ENCODE measurements at places on chromosomes 5 and 9.

GRCh38 chr9:92631452-92632343 is 38.2 kb downstream of the IPPK start:
- no peak for DNase-seq

DNA sequence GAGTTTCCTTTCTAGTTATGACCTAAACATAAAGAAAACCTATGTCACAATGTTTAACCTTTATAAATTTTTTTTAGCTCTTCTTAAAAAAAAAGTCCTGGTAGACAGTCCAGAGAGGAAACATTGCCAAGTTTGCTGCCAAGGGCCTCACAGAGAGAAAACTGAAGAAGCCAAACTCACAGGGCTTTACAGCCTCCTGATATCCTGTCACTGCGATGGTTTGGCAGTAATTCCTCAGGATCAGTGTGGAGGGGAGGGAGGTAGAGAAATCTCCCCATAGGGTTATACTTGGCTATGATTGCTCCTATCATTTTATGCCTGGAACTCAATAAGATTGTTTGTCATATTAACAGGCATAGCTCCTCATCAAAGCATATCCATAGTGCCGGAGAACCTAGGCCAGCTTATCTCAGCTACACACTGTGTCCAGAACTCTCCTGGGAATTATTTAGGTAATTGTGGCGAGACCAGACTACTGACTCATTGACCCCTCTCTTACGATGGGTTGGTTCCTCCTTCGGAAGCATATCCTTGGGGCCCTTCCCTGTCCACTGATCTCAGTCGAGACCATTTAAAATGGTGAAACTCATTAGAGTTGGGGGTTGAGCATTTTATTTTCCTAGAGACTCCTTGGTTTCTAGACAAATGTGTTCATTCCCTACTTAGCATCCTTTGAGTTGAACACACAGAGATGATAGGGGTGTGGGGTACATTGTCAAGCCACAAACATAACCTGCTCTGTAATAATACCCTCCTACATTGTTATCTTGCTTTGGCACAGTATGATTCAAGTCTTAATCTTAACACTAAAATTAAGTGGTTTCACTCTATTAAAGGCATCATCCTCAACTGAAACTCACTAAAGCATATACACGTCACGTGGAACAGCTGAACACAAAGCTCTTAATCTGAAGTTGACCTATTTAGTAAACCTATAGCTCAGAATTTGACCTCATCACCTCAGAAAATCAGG is 53.4 kb upstream of the TMC1 start:
- no peak for DNase-seq

GRCh38 chr9:113461943-113462342 is 1.6 kb upstream of the RGS3 start:
- no peak for DNase-seq

DNA sequence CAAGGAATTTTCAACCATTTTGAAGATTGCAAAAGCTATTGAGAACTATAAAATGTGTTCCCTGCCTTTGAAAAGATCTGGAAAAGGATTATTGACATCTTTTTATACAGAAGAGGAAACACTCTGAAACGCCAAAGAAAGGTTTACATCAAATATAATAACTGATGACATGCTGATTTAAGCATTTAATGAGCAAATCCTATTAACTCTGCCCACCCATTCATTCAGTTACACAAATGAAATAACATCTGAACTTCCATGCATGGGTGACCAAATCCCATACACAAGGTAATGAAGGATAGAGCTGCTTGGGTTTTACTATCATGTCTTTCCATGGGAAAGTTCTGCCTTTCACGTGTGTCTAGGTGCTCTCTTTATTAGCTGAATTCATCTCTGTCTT is 589.4 kb upstream of the WWC1 start:
- DNase-seq, result no peak

DNA sequence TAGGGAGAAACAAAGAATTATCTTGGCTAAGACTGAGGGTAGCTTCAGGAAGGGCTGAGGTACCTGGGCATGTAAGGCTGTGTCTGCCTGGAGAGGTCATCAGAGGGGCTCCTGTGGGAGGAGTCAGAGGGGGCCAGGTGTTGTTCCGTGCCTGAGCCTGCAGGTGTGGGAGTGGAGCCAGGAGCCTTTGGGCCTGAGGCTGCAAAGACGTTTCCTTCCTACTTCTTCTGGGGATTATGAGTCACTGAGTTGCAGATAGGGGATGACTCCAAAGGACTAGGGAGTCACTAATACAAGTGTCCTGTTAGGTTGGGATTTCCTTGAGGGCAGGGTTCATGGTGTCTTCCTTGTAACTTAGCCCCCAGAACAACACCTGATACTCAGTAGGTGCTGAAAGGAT is 391.1 kb downstream of the ARHGEF28 start:
- no peak for DNase-seq

DNA sequence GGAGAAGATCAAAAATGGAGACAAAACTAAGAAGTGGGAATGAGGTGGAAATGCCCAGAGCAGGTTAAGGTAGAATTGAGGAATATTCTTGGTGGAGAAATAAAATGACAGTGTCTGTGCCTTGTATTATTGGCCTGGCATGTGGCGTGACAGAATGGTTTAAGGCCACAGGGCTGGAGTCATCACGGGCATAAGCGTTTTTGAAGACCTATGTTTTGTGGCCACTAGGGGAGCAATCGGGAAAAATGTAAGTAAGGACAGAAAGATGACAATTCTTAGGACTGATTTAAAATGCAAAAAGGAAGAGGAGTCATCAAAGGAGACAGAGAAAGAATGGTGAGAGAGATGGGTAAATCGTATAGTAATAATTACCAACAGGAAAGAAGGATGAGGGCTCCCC is 72.2 kb upstream of the EPB41L4A start:
- no peak for DNase-seq

GRCh38 chr9:134083451-134083850 is 15.6 kb upstream of the BRD3 start:
- no peak for DNase-seq

- DNase-seq, result no peak
Measured at GRCh38 chr9:70493029-70493428, 78.6 kb upstream of the KLF9 start.

GRCh38 chr5:154844809-154845208 is 5.6 kb downstream of the FAXDC2 start:
- no peak for DNase-seq

DNA sequence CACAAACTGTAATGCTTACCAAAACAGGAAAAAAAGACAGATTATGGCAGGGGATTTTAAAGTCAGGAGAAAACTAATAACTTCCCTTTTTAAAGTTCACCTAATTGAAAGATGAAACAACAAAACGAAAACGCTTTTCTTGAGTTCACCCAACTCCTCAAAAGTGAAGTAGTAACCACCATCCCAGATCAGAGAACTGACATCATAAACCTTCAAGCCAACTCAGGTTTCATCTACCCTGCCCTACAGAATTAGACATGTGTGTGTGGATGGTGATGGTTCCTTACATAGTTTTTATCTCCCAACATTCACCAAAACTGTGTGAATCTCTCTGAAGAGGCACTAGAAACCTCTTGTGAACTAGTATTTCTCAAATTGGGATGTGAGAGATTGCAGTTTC is 195.2 kb upstream of the PTGER4 start:
- no peak for DNase-seq
